ENCODE measurements at places on chromosomes 5 and 9.

- DNase-seq: no peak
These were observed 348.1 kb upstream of the PTGER4 start for GRCh38 chr5:40331616-40332015.

DNA sequence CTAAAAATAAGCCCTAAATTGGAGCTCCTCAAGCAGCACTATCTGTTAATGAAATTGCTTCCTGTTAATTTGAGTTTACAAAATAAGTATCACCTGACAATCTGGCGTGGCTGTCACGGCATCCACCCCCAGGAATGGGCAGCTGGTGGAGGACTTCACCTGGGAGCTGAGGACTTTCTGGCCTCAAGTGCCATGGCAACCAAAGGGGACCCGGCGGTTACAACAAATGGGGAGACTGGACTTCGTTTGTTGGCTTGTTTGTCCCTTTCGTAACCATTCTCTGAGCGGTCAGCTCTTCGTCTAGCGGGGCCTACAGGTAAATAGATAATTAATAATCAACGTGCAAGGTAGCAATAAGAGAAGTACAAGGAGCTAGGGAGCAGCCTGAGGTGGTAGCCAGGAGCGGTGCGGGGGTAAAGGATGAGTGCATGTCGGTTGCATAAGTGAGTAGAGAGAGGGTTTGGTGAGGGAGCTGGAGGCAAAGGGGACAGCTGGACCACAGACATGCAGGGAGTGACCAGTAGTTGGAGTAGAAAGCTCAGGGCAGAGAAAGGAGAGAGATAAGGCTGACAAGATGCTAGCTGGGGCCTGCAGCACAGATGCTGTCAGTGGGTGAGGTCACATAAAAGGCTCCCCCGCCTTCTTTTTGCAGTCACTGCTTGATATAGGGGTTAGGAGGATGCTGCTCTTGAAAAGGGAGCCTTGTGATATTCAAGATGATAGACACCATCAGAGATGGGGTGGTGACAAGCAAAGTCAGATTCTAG, 62.5 kb downstream of the HSPA4 start:
- no peak for DNase-seq

- no peak for DNase-seq
These were observed 144.1 kb upstream of the ACOT12 start for GRCh38 chr5:81537905-81538547.

- DNase-seq: no peak
These were observed 4.7 kb upstream of the SLC2A6 start for GRCh38 chr9:133483611-133484010.

DNA sequence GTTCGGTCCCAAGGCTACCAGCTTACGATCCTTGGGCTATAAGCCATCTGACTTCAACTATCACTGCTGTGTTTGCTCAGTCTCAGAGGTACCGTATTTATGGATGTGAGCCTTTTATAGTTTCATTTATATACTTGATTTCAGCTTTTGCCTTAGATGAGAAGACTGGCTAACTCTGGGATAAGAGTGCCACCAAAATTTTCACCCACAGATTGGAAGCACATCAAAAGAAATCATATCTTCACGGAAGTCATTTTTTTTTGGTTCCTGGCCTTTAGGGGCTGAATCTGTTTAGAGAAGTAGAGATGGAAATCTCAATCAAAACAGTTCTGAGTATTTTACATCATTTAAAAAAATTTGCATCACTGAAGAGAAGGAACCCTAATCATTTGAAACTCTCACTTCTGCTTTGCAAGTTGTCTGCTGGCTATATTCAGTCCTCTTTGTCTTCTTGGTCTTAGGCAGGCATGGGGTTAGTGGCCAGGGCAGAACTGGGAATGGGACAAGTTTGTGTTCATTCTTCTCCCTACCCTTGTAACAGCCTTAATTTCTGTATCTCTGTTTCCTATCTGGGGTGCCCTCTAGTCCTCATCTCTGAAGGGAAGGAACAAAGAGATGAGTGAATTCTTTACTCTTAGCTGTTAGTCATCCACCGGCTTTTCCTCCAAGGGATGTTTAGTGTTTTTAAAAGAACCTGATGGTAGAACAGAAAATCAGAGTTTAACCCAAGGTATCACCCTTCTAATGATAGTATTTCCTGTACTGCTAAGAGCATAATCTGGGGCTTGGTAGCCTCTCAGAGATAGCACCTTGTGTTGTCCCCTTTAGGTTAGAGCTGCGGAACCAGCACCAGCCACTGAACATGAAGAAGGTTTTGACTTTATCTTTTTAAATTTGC, 14.1 kb upstream of the TNFAIP8 start:
- DNase-seq: no peak
